ENCODE measurements at places on chromosomes 13 and 19.

DNA sequence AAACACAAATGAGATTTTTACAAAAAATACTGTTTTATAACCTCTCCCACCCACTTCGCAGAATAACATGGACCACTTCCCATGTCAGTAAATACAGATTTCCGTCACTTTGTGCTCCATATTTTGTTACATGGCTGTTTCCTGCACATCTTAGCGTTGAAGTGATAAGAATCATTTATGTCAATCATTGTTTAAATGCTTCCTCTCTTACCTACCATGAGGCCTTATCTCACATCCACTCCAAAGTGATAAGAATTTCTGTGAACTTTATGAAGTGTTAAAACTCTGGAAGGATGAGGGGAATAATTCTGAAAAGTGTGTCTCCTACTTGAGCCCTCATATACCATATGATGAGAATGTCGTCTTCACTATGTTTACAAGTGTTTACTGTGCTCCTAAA lies 36.6 kb upstream of the IL17D start:
- DNase-seq: no peak

- no peak for DNase-seq
Observed at GRCh38 chr13:51559946-51560735, 24.1 kb upstream of the WDFY2 start.

- peak; percentile 94 for DNase-seq
Observed at GRCh38 chr13:22091222-22091970, 420.5 kb downstream of the FGF9 start.

DNA sequence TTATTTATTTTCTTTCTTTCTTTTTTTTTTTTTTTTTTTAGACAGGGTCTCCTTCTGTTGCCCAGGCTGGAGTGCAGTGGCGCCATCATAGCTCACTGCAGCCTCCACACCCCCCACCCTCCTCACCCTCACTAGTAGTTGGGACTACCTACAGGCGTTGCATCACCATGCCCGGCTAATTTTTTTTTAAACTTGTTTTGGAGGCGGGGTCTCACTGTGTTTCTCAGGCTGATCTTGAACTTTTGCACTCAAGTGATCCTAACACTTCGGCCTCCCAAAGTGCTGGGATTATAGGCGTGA lies 33.6 kb downstream of the GJA3 start:
- DNase-seq: no peak

DNA sequence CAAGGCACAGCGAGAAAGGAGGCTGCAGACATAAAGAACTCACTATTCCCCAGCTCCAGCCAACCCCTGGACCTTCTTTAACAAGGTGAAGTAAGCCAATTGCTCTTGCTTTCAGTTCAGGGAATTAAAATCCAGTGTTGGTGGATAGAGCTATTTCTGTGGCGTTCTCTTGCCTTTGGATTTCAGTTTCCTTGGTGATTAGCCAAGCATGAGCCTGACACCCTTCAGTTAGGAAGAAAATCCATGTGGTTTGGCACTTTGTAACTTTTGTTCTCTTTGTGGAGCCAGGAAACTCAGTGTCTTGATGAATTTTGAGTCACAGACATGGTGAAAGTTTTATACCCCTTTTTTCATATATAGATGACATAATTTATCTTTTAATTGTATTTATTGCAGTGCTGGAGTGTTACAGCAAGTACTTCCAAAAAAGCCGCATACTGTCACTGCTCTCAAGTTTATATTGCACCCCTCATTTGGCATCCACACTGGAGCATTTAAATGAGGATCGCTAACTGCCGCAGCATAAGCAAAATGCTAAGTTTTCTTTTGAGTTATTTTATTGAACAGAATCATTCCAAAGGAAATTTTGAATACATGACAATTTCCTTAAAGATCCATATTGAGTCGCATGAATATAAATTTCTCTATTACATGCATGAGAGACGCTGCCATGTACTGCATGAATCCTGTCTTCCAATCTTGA lies 406.8 kb downstream of the MYO16 start:
- DNase-seq: peak; percentile 63

GRCh38 chr13:68185444-68186141 lies 955.5 kb upstream of the PCDH9 start:
- DNase-seq: peak; percentile 84

DNA sequence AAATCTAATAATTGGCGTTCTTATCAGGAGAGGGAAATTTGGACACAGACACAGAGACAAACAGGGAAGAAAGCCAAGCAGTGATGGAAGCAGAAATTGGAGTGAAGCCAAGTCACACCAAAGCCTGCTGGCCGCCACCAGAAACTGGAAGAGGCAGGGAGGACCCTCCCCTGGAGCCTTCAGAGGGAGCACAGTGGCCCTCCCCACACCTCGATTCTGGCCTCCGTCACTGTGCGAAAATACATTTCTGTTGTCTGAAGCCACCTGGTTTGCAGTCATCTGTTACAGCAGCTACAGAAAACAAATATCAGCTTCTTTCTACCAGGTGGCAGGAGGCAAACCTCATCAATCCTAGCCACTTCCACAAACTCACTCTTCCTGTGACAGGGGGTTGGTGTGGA lies 8.3 kb upstream of the TLE6 start:
- peak; percentile 91 for DNase-seq

GRCh38 chr19:38036707-38037611 lies 130.0 kb downstream of the SIPA1L3 start:
- DNase-seq: peak; percentile 52

- no peak for DNase-seq
Observed at GRCh38 chr13:41008349-41008980, 10.7 kb downstream of the ELF1 start.

DNA sequence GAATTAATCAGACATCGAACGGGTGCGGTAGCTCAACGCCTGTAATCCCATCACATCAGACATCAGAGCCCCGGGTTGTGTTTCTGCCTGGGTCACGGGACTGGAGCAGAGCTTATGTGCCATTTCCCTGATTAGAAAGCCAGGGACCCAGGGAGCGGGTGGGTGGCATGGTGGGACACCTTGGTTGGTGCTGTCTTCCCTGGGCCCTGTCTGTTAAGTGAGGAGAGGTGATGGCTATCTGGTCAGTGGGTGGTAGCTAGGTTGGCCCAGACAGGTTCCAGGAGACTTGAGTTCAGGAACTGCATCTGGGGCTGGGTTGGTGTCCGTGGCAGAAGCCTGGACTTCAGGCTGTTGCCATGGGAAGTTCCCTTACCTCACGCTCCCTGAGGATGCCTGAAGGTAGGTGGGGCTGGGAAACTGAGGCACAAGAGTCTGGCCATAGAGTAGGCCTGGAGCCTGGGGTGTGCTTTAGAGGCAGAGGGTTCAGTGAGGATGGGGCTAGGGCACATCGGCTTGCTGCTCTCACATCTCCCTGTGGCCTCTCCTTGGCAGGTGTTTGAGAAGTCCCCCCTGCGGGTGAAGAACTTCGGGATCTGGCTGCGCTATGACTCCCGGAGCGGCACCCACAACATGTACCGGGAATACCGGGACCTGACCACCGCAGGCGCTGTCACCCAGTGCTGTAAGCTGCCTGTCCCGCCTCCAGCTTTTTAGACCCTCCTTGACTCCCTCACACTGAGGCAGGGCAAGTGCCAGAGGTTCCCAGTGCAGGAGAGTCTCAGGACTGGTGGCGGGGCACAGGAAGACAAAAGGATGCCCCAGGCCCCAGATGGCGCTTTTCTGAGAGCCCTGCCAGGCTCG lies 2.1 kb downstream of the RPL18A start:
- no peak for DNase-seq

DNA sequence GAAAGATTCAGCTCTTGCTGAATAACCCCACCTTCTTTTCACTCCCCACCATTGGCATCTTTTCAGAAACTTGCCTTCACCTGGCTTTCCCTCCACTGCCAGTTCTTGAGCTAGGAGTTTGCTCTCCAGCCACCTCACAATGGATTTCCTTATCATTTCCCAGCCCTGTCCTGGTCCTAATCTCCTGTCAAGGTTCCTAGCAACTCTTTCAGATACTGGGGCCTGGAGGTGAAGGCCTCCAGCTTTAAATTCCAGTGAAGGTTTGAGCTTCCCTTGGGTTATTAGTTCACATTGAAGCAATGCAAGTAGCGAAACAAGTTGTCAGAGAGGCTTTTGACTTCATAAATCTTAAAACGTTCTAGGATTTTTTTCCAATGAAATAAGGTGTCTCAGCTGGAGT lies 320.8 kb upstream of the MAB21L1 start:
- DNase-seq: no peak

DNA sequence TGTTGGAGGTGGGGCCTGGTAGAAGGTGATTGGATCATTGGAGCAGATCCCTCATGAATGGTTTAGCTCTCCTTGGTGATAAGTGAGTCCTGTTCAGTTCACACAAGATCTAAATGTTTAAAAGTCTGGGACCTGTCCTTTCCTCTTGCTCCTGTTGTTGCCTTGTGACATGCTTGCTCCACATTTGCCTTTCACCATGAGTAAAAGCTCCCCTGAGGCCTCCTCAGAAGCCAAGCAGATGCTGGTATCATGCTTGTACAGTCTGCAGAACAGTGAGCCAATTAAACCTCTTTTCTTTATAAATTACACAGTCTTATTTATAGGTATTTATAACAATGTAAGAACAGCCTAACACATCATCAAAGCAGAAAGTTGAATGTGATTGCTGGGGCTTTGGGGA lies 24.2 kb upstream of the RFC3 start:
- DNase-seq: no peak

- DNase-seq: peak; percentile 94
Observed at GRCh38 chr13:21458813-21459701, at the start of gene ZDHHC20. Gene ZDHHC20 (minus strand): TSS chr13:21459303. CDS start chr13:21459171, 132 bp downstream.

- DNase-seq: no peak
Observed at GRCh38 chr19:19775891-19776205, 42.9 kb upstream of the ZNF14 start.

DNA sequence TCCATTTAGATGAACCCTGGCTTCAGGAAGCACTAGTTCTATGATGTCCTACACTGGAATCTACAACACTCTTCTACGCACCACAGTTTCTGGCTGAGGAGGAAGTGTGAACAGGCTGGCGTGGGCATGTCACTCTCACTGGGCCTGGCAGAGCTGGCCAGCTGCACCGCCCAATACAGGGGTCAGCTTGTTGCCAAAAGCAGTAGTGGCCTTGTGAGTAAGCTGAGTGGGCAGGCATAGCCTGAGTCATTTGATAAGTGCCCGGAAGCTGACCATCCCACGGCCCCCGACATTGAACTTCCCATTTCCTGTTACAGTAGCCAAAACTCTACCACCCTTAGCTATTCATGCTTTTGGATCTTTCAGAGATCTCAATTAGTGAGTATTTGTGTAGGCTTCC lies 240.9 kb upstream of the SERP2 start:
- DNase-seq: no peak

GRCh38 chr13:21434588-21434987 lies 24.5 kb downstream of the ZDHHC20 start:
- no peak for DNase-seq

DNA sequence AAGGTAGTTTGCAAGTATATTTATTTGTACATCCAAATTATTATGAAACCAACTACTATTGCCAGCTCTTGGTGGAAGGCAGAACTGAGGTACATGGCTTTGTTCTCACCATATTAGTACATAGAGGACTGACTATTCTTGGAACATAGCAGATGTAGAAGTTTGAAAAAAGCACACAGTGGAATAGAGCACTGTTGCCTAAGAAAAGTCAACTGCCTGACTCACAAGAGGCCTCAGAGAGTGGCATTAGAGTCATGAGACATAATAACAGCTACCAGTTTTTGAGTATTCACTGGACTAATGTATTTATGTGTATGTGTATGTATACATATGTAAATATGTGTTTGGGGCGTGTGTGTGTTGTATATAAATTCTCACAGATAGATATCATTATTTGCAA lies 8.3 kb upstream of the PCDH20 start:
- DNase-seq: no peak

GRCh38 chr13:98509271-98510155 lies 67.4 kb downstream of the STK24 start:
- peak; percentile 68 for DNase-seq

- no peak for DNase-seq
Observed at GRCh38 chr19:9620842-9621155, 233 bp downstream of the ZNF561 start.

DNA sequence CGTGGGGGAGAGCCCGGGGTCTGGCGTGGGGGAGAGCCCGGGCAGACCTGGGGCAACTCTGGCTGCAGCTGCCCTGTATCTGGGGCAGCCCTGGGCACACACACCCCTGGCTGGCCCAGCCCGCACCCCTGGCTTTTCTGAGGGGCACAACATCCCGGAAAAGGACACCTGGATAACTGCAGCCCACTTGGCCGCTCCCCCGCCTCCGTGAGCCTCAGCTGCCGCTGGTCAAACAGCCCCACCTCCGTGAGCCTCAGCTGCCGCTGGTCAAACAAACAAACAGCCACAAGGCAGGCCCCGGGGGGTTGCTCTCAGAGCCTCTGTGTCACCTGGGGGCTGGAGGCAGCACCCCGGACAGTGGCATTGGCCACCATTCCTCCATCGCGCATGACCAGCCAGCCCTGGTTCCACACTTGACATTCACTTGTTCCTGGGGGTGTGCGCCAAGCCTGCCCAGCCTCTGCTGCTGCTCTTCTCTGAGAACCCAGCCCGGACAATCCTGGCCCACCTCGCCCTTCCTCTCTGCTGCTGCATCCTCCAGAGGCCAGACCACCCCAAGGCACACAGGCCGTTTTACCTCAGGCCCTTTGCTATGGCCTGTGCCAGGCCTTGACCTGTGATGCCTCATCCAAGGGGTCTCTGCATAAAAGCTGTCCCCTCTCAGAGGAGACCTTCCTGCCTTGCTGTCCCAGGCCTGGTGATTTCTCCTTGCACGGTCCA lies 19.9 kb downstream of the CEBPG start:
- no peak for DNase-seq

GRCh38 chr19:6458695-6459261 lies 814 bp downstream of the SLC25A23 start:
- no peak for DNase-seq

GRCh38 chr19:36064826-36065225 lies 10.1 kb downstream of the WDR62 start:
- no peak for DNase-seq

DNA sequence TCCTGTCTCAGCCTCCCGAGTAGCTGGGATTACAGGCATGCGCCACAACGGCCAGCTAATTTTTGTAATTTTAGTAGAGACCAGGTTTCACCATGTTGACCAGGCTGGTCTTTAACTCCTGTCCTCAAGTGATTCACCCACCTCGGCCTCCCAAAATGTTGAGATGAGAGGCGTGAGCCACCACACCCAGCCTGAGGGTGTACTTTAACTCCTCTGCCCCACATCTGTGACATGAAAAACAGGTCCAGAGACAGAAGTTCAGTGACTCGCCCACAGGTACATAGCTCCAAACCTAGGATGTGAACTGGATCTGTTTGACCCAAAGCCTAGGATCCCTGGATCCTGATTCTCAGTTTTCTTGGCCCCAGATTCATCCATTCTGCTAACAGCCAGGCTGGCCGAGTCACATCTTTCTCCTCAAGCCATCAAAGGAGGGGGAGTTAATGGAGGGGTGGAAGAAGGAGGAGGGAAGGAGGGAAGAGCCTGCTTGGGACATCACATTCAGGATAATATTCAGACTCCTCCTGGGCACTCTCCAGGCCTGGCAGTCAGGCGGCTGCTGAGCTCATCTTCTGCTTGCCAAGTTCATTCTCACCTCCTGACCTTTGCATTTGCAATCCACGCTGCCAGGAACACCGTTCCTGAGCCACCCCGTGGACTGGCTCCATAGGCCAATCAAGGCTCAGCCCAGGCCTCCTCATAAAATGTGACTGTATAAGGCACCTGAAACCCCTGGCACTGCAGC lies 3.1 kb downstream of the SPC24 start:
- DNase-seq: peak; percentile 73

- peak; percentile 92 for DNase-seq
Observed at GRCh38 chr19:18589380-18590272, 1.0 kb downstream of the REX1BD start.
